Foreskin fibroblast (primary cell): ENCODE measurements at places on chromosomes 12 and 14.
A peak's percentile ranks its signal among the peaks of the same experiment; 100 is the strongest.

DNA sequence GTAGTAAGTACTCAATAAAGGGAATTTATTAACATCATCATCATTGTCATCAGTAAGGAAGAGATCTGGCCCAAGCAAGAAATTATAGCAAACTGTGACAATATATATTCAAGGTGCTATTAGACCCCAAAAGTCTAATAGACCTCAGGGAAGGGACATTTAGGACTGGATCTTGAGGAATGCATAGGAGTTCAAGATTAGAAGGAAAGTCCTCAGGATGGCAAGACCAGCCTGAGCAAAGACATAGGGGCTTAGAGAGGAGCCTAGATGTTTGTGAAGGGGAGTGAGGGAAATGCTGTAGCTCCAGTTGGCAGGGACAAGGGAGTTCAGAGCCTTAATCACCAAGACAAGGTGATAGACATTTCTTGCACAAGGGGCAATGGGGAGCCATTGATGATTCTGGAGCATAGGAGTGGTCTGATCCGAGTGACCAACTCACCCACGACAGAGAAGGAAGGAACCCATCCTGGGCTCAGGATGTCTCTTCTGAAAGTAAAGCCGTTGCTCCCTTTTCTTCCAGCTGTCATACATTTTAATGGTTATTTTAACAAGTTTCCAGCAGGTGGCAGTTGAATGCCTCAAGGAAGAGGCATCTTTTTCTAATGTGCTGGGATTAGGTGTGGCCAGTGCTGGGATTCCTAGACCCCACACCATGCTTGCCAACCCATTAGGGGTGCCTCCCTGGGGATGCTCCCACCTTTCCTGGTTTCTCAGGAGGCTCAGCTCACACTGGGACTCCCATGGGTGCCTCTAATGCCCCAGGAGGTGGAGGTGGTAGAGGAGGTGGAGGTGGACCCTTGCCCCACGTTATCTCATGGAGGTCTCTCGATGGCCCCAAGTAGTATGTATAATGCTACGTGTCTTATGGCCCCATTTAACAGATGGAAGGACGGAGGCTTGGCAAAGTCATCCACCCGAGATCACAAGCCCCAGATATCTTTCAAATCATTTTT lies 37.8 kb downstream of the PHETA1 start:
- DNase-seq, result no peak

- no peak for DNase-seq
Observed at GRCh38 chr12:31440586-31440985, 114.6 kb upstream of the SINHCAF start.

DNA sequence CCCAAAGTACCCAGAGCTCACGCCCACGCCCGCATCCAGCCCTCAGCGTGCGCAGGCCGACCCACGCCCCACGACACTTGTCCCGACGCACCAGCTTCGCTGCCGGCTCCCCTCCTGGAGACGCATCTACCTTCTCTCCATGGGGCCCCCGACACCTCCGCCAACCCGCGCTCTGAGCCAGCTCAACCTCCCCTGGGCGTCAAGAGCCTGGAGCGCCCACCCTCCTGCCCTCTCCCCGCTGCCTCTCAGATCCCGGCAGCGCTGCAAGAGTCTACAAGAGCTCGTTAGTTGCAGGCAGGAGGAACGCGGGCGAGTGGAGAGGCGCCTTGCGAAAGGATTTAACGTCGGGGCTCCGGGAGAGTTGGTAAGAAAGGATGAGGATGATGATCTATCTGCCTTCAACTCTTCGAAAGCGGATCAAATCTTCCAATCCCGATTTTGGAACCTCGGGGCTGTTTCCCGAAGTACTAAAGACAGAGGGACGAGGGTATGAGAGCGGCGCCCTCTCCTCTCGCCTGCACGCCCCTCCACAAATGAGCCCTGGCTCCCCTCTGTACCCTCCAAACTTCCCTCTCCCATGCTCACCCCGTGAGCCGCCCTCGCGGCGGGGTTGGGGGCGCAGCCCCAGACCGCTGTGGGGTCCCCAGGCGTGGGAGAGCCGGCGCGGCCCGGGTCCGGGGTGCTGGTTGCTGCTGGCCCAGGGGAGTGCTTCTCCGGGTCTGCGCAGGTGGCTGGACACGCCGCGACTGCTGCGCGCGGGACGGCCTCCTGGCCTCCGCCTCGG lies 979 bp downstream of the LTBP2 start:
- no peak for DNase-seq

GRCh38 chr14:73725116-73726024 lies 11.2 kb upstream of the PNMA1 start:
- DNase-seq, result peak; percentile 64

DNA sequence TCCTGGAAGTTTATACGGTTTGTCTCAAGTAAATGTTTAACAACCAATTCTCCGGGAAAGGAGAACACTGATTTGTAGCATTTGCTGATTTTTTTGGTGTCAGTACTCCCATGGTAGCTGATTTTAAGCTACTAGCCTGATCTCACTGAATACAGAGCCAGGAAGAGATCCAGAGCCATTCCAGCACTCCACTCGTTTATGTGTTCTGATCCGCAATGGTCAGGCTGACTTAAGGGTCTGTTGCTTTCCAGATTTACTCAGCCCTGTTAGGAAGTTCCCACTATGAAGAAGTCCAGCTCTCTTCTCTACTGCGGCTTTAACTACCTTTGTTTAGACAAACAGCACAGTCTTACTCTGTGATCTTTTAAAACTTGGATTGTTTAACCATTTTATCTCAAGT lies 38.0 kb upstream of the NID2 start:
- no peak for DNase-seq

- DNase-seq, result no peak
Observed at GRCh38 chr14:86168371-86168770, 638.4 kb downstream of the FLRT2 start.

- no peak for DNase-seq
Observed at GRCh38 chr12:80556566-80556965, 112.5 kb downstream of the PTPRQ start.

DNA sequence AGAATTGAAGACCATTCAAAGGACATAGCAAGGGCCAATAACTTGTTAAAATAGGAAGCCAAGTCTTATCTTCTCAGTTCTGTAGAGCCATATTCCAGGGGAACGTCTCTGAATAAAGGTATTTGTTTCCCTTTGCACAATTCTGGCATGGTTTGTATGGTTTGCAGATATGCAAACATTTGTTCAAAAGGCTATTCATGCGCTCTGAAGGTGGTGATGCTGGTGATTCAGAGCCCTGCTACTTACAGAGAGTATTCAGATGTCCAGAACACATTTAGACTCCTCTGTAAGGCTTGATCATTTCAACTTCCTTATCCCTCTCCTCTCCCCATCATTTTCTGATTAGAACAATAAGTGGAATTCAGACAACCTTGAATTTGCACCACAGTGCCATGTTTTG lies 35.9 kb downstream of the SLC4A8 start:
- DNase-seq, result no peak

- no peak for DNase-seq
Observed at GRCh38 chr14:96245710-96246538, 10.1 kb upstream of the BDKRB1 start.

- DNase-seq, result no peak
Observed at GRCh38 chr14:65195042-65195719, 92.9 kb upstream of the MAX start.

DNA sequence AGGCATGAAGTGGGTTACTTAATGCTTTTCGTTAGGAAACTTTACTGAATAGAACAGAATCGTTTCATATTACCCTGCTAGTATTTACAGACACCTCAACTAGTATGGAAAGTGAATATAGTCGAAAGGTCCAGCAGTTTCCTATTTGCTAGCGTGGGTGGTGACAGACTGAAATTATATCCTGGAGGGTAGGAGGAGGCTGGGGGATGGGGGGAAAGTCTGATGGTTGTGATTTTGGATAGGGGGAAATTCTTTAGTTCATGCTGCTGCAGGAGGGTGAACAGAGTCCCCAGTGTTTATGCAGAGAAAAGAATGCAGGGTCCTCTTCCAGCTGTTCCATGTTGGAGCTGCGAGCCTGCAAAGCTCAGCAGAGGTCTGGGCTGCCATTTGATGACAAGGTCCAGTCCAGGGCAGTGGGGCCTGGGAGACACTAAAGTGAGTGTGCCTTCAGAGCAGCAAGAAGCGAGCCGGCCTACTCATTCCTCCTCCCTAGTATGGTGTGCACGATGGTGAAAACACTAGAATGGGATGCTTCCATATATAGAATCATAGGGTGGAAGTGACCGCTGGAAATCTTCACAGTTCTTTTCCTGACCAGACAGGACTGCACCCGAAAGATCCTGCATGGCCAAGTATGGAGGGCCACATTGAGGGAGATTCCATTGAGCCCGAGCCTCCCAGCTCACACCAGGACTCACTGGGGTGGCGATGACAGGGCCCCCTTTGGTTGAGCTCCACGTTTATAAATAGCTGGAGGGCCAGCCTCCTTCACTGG lies 2.1 kb downstream of the SAMD4A start:
- peak; percentile 74 for DNase-seq

DNA sequence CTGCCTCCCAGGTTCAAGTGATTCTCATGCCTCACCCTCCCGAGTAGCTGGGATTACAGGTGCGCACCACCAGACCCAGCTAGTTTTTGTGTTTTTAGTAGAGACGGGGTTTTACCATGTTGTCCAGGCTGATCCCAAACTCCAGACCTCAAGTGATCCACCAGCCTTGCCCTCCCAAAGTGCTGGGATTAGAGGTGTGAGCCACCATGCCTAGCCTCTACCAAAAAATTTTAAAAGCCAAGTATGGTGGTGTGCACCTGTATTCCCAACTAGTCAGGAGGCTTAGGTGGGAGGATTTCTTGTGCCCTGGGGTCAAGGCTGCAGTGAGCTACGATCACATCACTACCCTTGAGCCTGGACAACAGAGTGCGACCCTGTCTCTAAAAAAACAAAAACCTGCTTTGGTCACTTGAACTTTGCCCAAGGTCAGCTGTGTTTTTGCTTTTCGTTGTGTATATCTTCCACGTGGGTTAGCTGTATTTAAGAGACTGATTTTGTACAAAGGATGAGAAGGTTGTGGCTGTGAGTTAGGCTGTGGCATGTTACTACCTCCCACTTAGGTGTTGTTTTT lies 12.7 kb downstream of the C12orf76 start:
- DNase-seq, result no peak

GRCh38 chr12:123449249-123449733 lies 8.6 kb upstream of the SNRNP35 start:
- peak; percentile 70 for DNase-seq

DNA sequence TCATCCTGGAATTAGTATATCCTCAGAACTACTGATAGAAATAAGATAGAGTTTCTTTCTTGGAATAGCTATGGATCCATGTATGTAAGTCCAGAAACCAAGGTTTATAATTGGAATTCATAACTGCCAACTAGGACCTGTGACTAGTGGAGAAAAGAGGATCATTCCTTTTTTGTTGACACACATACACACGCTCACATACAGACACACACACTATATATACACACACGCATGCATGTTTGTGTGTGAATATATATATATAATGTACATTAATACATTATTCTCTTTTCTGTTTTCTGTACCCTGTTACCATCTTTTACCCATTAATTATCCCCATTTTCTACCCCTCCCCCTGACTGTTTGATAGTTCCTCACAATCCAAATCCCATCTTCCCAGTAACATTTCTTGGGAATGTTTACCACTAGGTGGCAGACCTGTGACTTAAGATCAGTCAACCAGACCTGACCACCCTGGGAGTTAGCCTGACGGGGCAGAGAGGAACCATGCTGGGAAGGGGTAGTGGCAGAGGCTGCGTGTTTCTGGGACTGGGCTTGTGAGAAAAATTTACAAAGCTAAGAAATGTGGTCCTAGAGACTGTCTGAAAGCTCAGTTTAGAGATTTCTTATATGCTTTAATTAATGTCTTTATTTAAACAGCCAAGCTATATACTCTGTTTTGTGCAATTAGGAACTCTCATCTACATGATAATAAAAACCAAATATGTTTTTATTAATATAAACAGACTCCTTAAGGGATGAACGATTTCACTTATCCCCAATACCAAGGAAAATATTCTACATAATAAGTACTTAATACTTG lies 308.0 kb downstream of the PPFIA2 start:
- DNase-seq, result peak; percentile 6

GRCh38 chr12:17511369-17511768 lies 578.6 kb downstream of the RERGL start:
- no peak for DNase-seq

- DNase-seq, result peak; percentile 12
Observed at GRCh38 chr12:95532851-95533250, 18.4 kb downstream of the USP44 start.

DNA sequence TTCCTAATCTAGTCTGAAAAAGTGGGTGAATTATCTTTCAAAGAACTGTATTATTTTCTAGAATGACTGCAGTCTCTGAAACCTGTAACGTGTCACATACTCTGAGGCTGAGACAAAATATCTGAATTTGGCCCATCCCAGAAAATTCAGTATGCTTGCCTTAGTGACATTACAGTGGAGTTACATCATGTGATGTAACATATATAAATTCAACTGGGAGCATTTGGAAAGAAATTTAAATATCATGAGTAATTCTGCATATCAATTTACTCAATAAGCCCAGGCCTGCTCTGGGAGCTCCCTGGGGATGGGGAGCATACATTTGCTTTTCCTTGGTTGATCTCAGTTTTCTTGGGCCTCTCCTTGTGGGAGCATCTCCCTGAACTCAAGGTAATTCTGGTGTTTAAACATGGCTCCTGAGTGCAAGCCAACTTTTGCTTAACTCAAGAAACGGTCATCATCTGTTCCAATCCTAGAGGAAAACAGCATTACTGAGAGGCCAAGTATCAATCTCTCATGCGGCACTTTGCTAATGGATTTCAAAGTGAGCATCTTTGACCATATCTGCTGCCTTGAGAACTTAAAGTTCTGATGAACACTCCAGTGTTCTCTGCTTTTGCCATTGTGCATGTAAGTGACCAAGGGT lies 54.4 kb downstream of the AKAP6 start:
- DNase-seq, result no peak

DNA sequence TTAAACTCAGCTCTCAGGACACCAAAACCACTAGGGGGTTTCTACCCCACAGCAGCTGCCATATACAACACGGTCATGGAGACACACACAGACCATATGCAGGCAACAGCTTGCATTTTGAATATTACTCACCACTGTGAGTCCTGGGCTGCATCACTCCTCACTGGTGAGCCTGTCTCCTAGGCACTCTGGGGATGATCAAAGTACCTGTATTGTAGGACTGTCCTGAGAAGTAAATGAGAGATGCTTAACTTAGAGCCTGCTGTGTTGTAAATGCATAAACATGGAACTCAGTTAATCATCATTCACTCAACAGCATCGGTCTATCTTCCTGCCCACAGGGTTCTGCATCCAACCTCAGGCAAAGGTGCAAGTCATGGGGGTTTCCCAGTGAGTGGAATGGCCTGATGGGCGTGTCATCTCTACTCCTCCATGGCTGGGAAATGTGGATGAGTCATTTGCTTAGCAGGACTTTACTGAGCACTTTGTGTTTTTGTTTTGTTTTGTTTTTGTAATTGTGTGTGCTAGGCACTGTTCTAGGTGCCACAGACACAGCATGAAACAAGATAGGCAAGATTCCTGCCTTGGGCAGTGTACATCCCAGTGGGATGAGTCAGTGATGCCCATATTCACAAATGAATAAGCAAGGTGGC lies 1141.2 kb upstream of the TMEM132C start:
- peak; percentile 70 for DNase-seq

GRCh38 chr12:43022838-43023237 lies 433.3 kb upstream of the PRICKLE1 start:
- peak; percentile 7 for DNase-seq

- DNase-seq, result peak; percentile 61
Observed at GRCh38 chr12:65518771-65519170, 240.3 kb downstream of the MSRB3 start.

GRCh38 chr12:24045816-24046257 lies 96.4 kb upstream of the SOX5 start:
- DNase-seq, result peak; percentile 2
